ENCODE measurements at places on chromosomes 4 and X.

DNA sequence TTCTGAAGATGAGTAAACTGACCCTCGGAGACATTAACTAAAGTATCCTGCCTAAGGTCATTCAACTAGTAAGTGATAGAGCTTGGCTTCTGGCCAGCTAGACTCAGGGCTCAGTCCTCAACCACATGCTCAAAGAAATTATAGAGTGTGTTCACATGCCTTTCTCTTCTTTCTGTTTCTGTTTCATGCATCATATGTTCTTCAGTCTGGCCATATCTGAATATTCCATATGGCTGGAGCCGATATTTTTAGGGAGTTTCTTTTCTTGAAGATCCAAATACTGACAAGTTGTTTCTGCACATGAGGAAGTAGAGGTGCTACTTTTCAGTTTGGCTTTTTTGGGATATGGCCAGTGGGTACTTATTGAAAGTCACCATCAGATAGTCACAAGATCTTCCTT, 44.9 kb downstream of the MMRN1 start:
- no peak for DNase-seq

DNA sequence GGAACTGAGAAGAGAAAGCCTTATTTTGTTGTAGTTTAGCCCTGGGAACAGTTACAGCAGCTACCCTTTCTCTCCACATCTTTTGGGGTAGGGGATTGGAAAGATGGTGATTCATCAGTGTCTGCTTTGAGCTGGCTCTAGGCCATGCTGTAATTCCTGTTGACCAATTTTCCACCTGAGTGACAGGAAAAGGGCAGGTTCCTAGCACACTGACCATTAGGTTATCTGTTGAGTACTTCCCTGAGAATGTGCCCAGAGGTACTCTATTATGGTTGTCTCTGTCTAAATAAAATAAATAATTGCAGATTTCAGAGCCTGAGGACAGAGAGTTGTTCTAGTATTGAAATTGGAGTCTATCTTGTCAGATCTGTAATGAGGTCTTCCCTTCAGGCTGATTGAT, 109.0 kb downstream of the ENOX2 start:
- no peak for DNase-seq

- no peak for DNase-seq
These were observed 70.6 kb upstream of the PROM1 start for GRCh38 chr4:16154451-16154850.

DNA sequence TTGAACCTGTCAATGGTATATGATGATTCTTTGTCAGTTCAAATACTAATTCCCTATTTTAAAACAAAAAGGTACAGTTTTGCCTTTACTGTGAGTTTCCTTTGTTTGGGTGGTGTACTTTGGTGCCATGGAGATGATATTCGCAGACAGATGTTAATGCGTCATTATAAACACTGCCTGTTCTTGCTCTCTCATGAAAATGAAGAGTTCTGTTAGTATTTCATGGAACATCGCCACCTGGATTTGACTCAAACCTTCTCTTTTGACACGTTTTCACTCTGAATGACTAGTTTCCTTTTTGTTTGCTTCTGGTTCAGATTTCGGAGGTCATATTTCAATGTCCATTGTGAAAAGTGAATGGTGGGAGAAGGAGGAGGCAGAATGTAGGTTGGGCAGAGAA, 6.9 kb upstream of the CTSO start:
- no peak for DNase-seq

- DNase-seq: no peak
These were observed 17.2 kb upstream of the RTL9 start for GRCh38 chrX:110341189-110342035.

DNA sequence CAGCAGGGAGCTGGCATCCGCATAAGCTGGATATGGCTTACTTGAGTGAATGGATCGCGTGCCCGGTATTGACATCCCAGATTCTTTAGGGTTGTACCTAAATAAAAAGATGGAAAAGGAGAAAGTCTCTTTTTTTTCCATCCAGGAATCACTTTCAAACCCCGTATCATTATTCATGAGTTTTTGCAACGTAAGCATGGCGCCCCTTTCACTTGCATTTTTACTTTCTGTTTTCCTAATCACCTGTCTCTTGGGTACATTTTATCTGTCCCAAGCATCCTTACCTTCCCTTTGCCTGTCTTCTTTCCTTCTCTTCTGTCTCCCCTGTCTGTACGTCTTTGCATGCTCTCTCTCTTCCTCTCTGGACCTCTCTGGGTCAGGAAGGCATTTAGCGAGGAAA, 128.6 kb downstream of the CPE start:
- no peak for DNase-seq

GRCh38 chrX:153003981-153004380, 10.1 kb upstream of the PNMA5 start:
- DNase-seq: no peak

GRCh38 chr4:102620697-102621497, 119.7 kb downstream of the NFKB1 start:
- DNase-seq: peak; percentile 32

- peak; percentile 82 for DNase-seq
These were observed 1.5 kb upstream of the ASMTL start for GRCh38 chrX:1453951-1454785.

- no peak for DNase-seq
These were observed 23.5 kb upstream of the PAPSS1 start for GRCh38 chr4:107743532-107743931.

DNA sequence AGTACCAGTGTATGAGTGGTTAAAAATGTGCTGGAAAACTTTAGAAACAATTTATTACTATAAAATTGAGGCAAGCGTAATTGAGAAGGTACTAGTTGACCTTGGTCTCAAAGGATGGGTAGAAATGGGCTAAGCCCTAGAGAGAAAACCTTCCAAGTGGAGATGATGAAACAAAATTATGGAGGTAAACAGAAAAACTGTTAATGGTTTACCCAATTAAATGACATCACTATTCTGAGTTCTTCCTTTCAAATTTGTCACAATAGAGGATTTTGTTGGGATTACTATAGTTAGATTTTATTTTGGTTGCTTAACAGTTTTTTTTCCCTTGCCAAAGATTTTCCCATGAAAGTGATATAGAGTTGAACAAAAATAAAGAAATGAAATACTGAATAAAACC, 1302.5 kb upstream of the TENM3 start:
- no peak for DNase-seq

DNA sequence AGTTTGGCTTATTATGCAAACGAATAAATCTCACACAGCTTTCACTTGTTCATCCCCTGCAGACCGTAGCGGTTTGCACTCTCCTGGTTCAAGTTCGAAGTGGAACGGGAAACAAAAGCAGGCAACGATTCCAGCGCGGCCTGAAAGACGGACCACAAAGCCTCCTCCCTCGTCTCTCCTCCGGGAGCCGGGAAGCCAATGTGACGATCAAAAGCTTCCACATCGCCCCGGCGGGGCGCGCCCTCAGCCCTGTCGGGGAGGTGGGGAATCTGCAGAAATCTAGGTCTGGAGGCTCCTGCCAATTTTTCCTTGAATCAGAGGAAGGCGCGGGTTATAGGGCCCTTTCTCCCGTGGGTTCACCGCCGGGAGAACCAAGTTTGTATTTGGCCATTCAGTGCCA, 16.9 kb upstream of the ZIC3 start:
- DNase-seq: no peak

DNA sequence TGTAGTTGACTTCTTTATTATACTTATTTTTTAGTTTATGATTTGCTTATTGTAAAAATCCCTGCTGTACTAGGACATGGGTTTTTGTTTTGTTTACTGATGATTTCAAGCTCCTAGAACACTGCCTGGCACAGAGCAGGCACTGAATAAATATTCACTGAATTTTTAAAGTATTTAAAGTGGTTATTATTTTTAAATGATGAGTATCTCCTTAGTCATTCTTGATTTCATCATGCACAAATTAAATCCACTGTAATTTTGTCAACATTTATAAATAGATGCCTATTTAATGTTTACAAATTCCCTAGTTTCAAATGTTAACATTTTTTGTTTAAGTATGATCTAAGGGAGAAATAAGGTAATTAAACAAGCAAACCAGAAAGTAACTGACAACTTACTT, 367.9 kb upstream of the SLIT2 start:
- no peak for DNase-seq

DNA sequence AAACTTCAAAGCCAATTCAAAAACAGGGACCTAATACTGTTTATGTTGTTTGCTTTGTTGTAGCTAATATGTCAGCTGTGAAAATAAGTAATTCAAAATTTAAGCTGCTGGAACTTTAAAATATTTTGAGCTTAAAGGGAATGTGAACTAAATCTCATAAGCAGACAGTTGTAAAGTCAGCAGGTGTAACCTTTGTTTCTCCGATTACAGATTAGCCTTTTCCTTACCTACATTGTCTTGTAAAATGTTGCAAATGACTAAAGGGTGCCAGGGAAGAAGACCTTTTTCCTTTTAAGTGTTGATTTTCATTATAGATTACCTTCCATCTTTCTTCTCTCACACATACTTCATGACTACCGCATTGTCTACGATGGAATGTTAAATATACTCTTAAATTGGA, 405.1 kb downstream of the KCNIP4 start:
- no peak for DNase-seq

GRCh38 chr4:152734699-152735050, 44.9 kb downstream of the TIGD4 start:
- DNase-seq: no peak

DNA sequence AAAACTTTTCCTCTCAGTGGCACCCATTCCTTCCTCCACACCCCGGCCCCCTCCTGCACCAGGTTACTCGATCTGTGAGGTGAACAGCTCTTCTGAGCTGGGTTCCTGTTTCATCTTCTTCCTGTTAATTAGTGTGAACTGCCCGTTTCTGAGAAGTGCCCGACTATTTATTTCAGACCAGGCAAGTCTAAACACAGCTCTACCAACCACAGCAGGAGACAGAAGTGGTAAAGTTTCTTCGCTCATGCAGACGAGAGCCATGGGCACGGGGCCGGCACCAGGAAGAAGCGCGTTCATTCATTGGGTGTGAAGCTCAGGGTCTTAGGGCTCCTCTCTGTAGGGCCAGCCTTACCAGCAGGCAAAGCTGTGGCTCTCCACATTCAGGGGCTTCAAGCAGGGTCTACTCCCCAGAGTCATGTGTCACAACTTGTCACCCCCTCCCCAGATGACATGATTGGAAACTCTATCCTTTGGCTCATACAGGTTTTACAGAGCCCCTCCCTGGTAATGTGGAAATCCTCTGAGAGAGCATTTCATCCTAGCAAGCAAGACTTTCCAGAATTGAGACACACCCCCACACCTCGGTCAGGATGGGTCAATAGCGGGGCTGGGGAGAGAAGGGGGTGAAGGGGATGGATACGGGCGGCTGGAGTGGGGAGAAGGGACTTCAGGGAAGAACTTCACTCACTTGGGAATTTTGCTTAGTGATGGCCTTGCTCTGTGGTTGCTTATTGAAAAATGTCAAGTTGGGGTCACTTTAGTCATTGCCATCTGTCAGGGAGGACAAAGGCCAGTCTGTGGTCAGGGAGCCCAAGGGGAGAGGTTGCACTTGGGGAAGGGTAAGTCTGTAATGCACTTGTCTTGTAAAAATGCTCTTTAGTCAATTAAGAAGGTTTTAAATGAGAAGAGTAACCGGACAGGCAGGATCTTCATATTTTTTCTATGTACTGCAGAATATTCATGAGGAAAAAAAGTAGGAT, 121.6 kb upstream of the TRIM2 start:
- no peak for DNase-seq

GRCh38 chrX:20252381-20253231, 14.1 kb downstream of the RPS6KA3 start:
- peak; percentile 19 for DNase-seq

- no peak for DNase-seq
These were observed 96.7 kb downstream of the SRPX start for GRCh38 chrX:38124000-38124399.

DNA sequence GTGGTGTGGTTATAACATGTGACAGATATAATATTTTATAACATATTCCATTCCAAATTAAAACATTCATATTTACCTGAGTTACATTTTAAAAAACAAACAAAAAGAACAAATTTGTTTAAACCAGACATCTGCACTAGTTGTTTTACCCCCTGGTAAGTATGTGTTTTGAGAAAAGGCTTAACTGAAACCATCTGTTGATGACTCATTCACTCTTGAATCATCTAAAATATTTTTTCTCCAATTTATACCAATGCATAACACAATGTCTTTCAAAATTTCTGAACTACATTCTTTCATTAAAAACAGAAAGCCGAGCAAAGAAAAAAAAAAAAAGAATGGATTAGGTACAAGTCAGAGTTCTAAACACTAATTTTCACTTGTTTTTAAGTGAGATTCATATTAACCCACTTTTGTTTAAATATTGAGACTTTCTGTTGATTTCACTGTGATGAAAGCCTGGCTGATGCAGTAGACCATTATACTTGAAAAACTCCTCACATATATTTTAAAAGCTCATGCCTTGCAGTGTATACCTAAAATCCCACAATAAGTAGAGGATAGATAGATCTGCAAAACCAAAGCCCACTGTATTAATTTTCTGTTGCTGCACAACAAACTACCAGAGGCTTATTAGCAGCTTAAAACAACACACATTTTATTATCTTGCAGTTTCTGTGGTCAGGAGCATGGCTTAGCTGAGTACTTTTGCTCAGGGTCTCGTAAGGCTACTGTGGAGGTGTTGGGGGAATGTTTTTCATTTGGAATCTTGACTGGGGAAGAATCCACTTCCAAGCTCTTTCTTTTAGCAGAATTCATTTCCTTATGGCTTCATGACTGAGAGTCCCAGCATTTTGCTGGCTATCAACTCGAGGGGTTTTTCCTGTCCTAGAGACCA, 221.5 kb downstream of the PCDH18 start:
- no peak for DNase-seq

- no peak for DNase-seq
These were observed 53.1 kb downstream of the NAA11 start for GRCh38 chr4:79272761-79273160.

GRCh38 chr4:20529691-20530090, 170.6 kb upstream of the PACRGL start:
- DNase-seq: no peak

DNA sequence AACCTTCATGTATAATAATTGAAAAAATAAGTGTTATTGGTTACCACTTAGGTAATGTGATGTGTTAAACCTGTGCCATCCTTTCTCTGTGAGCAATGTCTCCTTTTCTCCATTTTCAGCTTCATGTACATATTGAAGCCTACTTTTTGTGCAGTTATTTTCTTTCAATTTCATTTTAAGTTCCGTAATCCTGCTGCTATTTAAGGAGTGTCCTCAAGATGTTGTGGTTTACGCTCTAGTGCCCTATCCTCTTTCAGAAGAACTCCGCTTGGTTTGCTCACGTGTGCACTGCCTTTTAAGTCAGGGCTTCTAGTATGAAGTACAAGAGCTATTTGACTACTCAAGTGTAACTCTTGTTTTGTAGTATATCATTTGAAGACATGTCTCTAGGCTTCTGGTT, 2253.2 kb upstream of the TENM3 start:
- peak; percentile 18 for DNase-seq

- DNase-seq: peak; percentile 46
These were observed 52.5 kb downstream of the LINC00632 start for GRCh38 chrX:140762061-140762460.

DNA sequence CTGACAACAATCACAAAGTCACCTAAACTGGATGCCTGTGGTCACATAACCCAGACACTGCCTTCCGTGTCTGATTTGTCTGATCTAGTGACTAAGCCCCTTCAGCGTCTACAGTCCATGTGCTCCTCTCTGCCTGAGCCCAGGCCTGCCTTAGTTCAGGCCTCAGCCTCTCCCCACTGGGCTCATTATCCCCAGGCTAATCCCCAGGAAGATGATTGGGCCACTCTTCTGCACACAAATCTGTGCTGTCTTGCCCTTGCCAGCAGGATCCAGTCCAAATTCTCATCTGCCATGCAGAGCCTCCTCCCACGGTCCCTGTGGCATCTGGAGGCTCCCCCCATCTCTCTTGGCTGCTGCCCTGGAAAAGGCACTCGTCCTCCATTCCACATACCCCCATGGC, 96.5 kb downstream of the SLC2A9 start:
- DNase-seq: no peak

- no peak for DNase-seq
These were observed 50.5 kb upstream of the UGT2B4 start for GRCh38 chr4:69546134-69546765.

Measured in GM13977 (cell line).